ENCODE measurements at places on chromosomes 13 and 19. TPM values are rescaled to one million over a fixed set of nuclear protein-coding genes. Genes with fewer than 3 reads are reported as not detected.

Gene EFNB2
- 0.30 TPM for total RNA-seq

DNA sequence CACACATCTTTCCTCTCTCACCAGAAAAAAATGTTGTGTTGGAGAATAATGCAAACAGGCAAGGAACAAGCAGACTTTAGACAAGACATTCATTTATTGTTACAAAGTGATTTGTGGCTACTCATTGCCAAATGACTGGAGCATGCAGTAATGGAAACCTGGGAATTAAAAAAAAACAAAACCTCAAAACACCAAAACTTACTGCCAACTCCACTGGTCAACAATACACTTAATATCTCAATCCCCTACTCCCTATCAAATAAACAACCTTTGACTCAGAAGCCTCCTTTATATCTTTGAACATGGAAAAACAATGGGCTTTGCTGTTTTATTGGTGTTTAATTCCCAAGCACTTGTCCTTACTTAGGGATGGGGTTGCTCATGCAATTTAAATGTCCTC is 112.8 kb downstream of the POSTN start:
- DNase-seq = no peak

GRCh38 chr19:16075430-16076153 is 703 bp upstream of the TPM4 start:
- DNase-seq = peak; percentile 70

- no peak for DNase-seq
These were observed 1307.9 kb downstream of the UQCRFS1 start for GRCh38 chr19:27905074-27905473.

Gene IFNL1
- not detected for total RNA-seq

DNA sequence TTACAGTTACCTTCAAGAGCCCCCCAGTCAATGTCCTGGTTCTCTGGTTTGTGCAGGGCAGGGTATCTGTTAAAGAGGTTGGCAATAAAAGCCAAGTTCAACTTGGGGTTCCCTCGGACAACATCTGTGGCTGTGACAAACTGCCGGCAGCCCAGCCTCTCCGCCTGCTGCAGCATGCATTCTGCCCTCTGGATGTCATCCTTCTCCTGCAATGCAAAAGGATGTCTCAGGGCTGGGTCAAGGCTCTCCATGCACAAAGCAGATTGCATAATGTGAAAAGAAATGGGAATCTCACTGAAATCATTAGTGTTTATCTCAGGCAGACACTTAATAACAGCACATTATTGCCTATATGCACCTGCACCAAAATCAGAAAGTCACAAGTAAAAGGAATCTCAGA is 35.1 kb downstream of the LCP1 start:
- no peak for DNase-seq
